NCI-H1436 (cell line): ENCODE measurements at places on chromosomes 6 and 20.

DNA sequence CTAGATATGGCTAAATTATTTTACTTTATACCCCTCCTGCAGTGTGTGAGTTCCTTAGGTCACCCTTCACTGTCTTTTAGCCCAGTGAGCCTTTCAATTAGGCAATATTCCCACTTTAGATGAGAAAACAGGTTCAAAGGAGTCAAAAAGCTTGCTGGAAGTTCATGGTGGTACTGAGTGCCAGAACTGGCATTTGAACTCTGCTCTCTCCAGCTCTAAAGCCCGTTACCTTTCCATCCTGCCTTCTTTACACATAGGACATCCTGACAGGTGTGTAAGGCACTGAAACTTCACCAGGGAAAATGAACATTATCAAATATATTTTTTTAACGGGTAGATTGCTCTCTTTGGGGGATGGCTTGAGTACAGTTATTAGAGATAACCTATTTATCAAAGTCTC is 11.2 kb upstream of the TMEM217 start:
- DNase-seq: no peak

DNA sequence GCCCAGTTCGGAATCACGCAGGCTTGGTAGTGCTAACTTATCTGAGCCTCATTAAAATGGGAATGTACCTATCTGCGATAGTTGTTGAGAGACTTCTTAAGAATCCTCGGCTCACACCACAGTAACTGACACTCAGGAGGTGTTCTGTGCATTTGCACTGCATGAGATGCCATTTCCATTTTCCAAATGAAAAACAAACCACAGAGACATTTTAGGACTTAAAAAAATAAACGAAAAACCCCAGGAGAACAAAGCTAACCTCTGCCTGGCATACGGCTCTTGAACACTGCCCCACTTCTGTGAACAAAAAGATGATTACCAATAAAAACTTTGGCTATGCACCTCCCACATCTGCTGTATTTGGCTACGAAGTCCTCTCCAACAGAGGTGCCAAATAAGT is 37.6 kb downstream of the BEND3 start:
- DNase-seq: no peak

DNA sequence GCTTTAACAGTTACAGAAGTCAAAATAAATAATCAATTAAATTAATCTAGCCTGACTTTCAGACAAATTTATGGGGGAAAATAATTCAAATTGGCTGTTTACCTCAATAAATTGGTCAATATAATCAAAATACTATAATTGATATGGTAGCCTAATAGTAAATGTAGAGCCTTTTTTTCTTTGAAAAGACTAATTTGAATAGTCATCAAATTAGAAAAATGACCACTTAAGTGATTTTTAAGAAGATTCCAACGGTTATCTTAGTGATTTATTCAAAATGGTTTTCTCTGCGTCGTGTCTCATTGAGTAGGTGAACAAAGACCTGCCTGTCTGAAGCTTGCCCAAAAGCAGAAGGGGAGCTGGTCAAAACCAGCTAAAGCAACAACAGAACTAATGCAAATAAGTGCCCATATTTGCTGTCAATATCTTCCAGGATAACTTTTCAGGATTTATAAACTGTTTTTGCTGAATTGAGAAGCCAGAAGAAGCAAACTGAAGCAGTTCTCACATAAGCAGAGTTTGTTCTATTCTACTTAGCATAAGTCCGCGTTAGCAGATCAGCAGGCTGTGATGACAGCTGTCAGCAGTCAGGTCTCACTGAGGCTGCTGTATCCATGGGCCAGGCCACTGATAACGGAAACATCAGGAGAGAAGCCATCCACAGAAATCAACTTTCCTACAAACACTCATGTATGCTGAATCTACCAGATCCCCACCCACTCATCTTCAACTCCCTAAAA is 7.0 kb downstream of the RCAN2 start:
- no peak for DNase-seq

GRCh38 chr20:48146877-48147276 is 361.6 kb upstream of the SULF2 start:
- DNase-seq: no peak

DNA sequence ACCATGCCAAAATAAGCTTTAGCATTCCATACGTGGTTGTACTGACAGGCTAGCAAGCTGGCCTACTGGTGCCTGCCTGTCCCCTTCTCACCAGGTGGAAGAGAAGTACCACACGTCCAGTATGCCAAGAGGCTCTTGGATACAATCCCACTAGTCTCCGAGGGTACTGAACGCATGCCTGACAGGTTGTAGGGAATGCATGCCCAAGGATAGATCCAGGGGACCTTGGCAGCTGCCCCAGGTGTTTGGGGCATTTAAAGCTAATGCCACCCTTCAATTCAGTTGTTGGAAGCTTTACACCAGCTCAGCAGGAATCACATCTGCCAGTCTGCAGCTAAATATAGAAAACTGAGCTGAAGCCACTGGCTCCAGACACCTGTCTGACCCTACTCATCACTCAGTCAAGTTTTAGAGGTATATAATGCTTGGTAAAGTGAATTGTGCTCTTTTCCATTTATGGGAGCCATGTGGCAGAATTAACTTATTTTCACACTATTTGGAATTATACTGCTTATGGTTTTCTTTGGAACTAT is 4.9 kb downstream of the TUBB2B start:
- DNase-seq: no peak

DNA sequence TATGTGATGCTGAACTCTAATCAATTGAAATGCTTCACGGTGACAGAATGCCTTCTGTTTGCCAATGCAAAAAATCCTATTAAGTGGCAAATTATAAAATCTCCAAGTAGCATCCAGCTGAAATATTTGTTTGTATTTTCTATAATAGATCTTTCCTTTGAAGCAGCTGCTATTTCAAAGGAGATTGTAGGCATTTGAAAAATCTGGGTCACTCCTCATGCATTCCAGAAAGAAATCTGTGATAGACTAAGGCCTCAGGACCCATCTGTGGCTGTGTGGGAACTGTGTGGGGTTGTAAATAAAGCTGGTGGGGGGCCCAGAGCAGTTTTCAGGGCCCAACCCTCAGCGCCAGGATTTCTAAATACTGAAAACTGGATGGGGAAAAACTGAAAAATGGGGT is 216.9 kb upstream of the ARG1 start:
- DNase-seq: no peak

- no peak for DNase-seq
Measured at GRCh38 chr6:78353040-78353439, 514.3 kb upstream of the IRAK1BP1 start.
